ENCODE measurements at places on chromosomes 6 and 20.
A peak's percentile ranks its signal among the peaks of the same experiment; 100 is the strongest.

GRCh38 chr6:48837744-48838143, 625.3 kb downstream of the MMUT start:
- DNase-seq: no peak

DNA sequence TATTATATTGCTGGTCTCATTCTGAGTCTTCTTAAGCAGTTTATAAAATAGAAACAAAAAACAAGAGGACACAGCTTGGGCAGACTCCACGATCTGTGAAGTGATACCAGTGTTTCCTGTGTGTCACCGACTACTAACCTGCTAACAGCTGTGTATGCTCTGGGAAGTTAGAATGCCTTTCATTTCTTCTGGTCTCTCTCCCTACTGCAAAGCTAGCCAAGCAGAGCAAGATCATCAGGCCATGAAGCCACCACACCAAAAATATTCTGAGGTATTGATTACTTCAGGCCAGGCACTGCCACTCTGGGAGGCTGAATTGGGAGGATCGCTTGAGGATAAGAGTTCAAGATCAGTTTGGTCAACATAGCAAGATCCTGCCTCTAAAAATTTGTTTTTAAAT, 46.9 kb upstream of the SMIM29 start:
- no peak for DNase-seq

GRCh38 chr6:70998148-70998547, 41.3 kb upstream of the B3GAT2 start:
- no peak for DNase-seq

DNA sequence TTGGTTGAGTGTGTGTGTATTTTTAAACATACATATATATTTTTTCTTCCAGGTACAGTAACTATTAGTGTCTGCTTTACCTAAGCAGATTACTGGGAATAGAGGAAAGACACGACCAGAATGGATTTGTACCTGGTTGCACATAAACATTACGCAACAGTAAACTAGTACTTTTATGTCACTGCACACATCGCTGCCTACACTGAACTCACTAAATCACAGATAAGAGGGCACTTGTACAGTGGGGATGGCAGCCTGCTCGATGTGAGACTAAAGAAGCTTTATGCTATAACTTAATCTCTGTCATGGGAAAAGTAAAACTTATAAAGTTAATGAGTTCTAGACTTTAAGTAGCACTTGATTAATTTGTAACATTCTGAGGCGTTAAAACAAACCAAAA, 89.5 kb upstream of the SIM1 start:
- DNase-seq: no peak

- DNase-seq: peak; percentile 73
Observed at GRCh38 chr20:56414842-56415765, 3.0 kb downstream of the CASS4 start.

DNA sequence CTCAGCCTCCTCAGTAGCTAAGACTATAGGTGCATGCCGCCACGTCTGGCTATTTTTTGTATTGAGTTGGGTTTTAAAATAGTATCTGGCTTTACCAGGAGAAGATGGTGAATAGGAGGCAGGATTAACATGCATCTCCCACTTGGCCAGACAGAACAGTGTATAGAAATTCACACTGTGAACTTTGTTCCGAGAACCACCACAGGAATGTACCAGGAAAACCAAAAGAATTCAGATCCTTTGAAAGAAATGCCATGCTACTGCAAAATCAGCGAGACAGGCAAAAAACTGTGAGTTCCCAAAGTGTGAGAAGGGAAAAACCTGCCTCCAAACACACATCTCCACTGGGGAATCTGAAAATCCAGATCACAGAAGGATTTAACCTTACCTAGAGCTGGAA, 327.6 kb downstream of the NKAIN2 start:
- no peak for DNase-seq

GRCh38 chr20:42319252-42320013, 701.3 kb upstream of the CHD6 start:
- no peak for DNase-seq

GRCh38 chr6:96212066-96212465, 196.3 kb downstream of the FUT9 start:
- no peak for DNase-seq

DNA sequence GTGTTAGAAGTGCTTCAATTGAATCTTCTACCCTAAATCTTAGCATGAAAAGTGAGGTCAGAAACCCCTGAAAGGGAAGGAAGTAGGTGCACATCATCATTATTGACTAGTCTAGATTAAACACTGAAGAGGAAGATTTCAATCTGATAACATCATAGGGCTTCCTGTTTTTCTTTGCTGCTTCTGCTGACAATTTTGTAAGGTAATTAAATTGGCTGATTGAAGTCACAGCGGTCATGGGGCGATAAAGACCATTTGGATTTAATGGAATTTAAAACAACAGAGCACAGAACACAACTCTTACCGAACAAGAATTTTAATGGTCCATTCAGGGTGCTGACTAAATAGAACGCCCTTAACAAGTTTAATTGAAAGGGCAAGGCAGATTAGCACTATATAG, 11.3 kb downstream of the GRIK2 start:
- no peak for DNase-seq

Measured in stimulated activated CD4-positive, alpha-beta T cell treated with anti-CD3 and anti-CD28 coated beads, Interleukin-15, amount 100 ng/mL, for 24 hours (primary cell).